Right cardiac atrium (tissue), 5 donors: ENCODE measurements at places on chromosomes 12 and 14. TPM values are rescaled to one million over a fixed set of nuclear protein-coding genes. Genes with fewer than 3 reads are reported as not detected.

GRCh38 chr14:75587388-75587787 lies 9.0 kb downstream of the FLVCR2 start:
- DNase-seq: no peak

- DNase-seq: no peak
Measured at GRCh38 chr12:105228966-105229365, 7.0 kb downstream of the APPL2 start.

ATP2B1 gene
- total RNA-seq: 14.2 TPM

EML1 gene
- total RNA-seq: 35.6 TPM

GRCh38 chr14:98952593-98953350 lies 319.2 kb downstream of the BCL11B start:
- DNase-seq: no peak

TAS2R31 gene
- 1.0 TPM for total RNA-seq

DNA sequence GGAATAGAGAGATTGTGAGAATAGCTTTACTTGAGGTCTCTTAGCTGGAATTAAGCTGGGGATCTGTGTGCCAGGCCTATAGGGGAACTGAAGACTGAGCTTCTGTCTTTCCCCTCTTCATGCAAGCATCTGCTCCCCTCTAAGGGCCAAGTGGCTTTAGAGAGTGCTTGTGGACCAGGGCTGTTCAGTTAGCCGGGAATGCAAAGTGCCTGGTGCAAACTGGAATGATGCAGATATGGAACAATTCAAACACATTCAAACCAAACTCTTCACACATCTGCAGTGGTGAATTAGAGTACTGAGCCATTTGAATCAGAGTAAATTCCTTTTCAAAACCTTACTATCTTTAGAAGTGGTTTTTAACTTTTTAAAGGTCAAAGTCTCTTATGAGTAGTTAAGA lies 99.0 kb downstream of the LIN7A start:
- no peak for DNase-seq

DNA sequence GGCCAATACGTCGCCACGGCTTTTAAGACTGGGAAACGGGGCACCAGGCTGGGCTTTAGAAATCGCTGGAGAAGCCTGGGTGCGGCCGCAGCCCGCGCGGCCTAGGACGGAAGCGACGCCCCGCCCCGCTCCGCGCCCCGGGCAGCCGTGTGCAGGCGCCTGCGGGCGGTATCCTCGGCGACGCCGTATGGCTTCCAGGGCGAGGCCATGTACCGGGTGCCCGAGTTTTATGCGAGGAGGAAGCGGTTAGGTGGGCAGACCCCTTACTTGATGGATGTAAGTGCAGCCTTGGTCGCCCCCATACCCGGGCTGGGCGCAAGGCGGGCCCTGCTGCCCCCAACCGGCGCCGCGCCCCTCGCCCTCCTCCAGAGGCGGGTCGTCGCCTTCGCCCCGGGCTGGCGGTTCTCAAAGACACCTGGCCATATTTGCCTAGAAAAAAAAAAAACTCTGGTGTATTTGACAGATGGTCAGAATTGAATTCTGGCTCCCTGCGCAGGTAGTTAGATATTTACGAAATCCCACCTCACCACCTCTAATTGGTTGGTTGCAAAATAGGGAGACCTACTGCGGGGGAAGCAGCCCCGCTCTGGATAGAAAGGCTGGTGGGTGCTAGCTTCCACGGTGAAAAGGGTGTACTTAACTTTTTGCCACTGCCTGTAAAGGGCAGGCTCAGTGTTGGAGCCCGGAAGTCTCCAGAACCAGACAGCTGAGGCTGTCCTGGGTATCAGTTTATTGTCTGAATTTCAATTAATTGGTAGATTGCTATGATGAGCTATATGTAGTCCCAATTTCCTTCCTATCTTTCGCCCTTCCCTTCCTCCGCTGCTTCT lies at the start of gene PPP1R36:
Gene PPP1R36 (plus strand): TSS at position 171 of the 830 bp plus-strand sequence. CDS start 37 bp downstream, at position 208.
- peak; percentile 84 for DNase-seq

GRCh38 chr14:74922752-74923401 lies at the start of gene RPS6KL1:
Gene RPS6KL1 (minus strand): TSS chr14:74923260. CDS start chr14:74921541, 1,719 bp downstream.
- DNase-seq: peak; percentile 91

SYNE3 gene
- total RNA-seq: 12.4 TPM

LMNTD1 gene
- 0.78 TPM for total RNA-seq

DNA sequence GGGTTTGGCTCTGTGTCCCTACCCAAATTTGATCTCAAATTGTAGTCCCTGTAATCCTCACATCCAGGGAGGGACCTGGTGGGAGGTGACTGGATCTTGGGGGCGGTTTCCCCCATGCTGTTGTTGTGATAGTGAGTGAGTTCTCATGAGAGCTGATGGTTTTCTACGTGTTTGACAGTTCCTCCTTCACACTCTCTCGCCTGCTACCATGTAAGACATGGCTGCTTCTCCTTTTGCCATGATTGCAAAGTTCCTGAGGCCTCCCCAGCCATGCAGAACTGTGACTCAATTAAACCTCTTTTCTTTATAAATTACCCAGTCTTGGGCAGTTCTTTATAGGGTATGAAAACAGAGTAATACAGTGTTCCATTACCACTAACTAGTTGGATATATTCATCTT lies 10.3 kb upstream of the LRRC23 start:
- no peak for DNase-seq

DNA sequence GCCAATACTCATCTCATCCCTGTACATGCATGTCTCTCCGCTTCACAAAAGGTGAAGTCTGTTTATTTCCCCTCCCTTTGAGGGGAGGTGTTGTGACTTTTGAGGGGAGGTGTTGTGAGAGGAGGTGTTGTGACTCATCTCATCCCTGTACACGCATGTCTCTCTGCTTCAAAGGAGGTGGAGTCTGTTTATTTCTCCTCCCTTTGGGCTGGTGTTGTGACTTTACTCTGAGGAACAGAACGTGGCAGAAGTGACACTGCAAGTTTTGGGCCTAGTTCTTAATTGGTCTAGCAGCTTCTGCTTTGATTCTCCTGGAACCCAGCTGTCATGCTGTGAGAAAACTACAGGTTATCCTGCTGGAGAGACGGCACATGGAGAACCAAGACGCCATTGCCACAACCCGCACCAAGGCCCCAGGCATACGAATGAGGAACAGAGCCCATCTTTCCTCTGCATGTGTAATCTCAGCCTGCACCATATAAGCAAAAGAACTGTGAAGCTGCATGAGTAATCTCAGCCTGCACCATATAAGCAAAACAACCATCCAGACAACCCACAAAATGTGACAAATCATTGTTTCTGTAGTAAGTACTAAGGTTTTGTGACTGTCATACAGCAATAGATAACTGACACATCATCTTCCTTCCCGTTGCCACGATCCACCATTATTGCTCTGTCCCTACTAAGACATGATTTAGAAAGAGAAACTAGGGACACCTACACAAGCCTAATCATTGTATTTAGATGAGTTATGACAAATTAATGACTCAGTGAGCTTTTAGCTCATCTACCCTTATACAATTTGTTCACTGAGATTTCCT lies 30.0 kb downstream of the GALNT4 start:
- no peak for DNase-seq

PAH gene
- 1.2 TPM for total RNA-seq

DNA sequence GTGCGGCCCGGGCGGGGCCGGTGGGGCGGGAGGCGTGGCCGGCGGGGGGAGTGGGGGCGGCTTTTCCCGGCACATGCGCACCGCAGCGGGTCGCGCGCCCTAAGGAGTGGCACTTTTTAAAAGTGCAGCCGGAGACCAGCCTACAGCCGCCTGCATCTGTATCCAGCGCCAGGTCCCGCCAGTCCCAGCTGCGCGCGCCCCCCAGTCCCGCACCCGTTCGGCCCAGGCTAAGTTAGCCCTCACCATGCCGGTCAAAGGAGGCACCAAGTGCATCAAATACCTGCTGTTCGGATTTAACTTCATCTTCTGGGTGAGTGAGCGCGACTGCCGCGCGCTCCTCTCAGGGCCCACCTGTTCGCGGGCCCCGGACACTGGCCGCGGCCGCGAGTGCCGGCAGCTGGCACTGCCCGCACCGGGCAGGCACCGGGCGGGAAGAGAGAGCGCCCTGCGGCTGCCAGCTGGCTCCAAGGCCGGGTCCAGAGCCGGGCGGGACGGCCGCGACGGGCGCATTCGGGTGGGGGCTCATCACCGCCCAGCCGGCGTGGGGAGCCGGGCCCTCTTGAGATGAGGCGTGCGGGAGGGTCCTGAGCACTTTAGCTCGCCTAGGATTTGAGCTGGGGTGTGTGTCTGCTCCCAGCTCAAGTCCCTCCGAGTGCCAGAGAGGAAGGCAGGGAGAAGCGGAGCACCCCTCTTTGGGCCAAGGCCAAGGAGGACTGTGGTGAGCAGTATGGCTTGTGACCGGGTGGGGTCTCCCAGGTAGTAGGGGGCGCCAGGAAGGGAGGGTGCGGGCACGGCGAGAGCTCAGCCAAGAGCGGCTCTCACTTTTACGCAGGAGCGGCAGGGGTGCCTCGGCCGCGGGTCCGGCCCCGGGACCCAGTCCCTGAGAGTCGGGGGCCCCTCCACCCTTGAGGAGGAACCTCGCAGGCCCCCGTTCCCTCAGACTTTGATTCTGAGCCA lies at the start of gene CD9:
Gene CD9 (plus strand): TSS at position 145 of the 957 bp plus-strand sequence. CDS start 100 bp downstream, at position 245.
- peak; percentile 90 for DNase-seq

MAP4K5 gene
- total RNA-seq: 21.7 TPM

DNA sequence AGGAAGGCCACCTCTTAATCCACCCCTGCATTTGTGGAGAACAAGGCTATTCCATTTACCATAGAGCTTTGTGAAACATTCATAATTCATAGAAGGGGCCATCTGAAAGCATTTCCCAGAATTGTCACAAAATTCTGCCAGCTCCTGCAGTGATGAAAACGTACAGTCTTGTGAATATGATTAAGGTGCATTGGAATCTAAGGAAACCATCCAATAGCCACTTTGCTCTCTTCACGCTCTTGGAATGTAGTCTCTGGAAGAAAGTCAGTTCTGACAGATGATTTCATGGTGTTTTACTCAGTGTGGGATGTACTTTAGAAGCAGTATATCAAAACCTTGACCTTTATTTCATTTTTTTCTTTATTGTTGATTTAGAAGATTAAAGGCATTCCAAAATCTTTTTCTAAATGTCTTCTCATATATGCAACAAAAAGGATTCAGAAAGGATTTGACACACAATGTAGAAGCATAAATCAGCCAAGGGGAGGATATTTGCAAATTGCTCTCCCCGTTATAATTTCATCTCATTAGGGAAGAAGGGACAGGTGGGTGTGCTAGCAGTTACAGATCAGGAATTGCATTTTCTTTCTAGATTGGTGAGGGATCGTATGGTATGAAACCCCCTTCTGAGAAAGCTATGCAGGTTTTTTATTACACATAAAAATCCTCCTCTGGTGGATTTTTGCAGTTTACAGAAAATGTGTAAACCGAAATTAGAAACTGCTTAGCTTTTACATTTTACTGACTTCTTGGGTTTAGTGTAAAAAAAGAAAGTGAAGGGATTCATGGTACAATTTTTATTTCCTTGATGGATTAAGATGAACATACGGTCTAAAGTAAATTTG lies 390.2 kb downstream of the LRIG3 start:
- no peak for DNase-seq

DNA sequence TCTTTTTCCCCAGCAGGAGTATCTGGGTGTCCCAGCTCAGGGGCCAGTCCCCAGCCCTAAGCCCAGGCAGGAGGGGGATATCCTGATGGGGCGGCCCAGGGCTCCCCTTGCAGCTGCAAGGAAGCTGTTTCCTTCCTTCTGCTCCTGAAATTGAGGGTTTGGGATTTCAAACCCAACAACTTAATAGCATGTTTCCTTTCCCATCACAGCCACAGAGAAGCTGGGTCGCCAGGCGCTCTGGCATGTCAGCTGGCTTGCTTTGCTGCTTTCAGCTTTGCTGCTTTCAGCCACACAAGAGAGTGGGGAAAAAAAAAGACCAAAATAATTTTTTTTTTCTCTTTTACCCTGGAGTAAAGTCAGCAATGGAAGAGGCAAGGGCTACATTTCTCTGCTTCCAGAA lies 30.0 kb downstream of the HVCN1 start:
- no peak for DNase-seq
